ENCODE measurements at places on chromosomes 5 and 9. TPM values are rescaled to one million over a fixed set of nuclear protein-coding genes. Genes with fewer than 3 reads are reported as not detected.

- no peak for DNase-seq
Measured at GRCh38 chr5:134594797-134595457, 37.7 kb downstream of the SAR1B start.

ELOVL7 gene
- 11.3 TPM for total RNA-seq

DNA sequence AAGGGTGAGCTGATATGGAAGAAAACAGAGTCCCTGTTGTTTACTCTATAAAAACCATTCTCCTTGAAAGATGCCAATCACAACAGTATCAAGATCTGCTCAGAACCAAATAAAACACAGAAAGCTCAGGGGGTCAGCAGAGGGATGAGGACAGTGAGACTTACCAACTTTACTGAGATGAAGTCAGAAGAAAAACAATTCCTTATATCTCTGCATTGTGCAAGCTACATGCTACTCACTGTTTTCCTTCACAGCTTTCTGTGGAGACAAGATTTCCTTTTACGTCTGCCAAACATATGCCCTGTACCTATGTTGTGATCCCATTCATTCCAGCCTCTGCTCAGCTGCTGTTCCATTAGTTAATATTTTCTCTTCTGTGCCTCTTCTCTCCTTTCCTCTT, 185.6 kb downstream of the TSSK1B start:
- no peak for DNase-seq

DNA sequence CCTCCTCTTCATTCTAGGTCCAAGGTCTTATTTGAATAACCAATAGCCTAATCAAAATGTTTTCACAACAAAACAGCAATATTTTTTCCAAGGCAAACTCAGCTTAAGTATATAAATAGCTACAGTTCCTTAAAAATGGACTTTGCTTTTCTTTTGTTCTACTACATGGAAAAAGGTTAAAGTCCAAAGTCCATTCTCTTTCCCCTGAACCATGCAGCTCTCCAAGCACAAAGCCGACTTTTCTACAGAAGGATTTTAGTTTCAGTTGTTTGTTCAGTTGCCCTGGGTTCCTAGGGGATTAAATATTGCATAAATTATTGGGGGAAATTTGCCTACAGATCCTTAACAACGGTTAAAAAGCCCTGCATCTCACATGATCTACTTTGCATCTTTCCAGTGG, 677.0 kb upstream of the KLF4 start:
- no peak for DNase-seq

DNA sequence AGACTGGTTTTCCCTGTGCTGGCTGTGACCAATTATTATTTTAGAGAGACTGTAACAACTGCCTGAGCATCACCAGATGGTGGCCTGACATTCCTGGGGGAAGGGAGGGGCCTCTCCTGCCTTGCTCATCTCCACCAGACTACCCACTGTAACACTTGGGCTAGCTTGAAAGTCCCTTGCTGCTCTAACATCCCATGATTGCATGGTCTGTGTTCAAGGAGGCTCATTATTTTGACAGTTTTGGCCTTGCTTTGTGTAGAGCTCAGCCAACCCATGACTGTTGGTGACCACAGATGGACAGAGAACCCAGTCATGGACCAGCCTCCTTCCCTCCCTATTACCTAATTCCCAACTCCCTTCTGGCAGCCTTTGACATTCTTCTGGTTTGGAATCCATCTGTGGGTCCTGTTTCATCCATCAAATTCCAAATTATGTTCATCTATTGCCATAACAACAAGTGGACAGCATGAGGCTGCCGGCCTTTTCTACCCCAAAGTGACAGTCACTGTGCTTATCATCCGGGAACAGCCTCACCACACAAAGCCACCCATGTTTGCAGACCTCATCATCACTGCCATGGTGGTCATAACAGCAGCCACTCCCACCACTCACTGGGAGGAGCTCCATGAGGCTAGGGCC, 49.0 kb upstream of the ICE1 start:
- DNase-seq = no peak

TTC23L gene
- total RNA-seq = 0.74 TPM

DNA sequence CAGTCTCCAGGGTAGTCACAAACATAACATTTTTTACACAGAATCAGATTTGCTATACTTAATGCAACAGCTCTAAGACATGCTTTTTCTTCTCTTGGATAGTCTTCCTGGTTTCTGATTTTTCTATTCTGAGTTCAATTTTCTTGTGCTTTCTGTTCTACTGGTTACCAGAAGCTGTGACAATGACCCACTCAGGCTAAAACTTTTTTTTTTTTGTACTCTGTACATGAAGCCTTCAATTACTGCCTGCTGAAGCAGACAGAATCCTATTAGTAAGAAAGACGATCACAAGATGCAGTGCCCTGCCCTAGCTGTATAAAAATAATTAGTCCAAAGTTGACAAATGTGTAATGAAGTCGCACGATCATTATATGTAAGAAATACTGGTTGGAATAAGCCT, 231.1 kb upstream of the TBCA start:
- DNase-seq = no peak

CCL21 gene
- total RNA-seq = not detected

GZMA gene
- not detected for total RNA-seq

- DNase-seq = no peak
Measured at GRCh38 chr5:139389701-139390638, at the start of gene MZB1. Gene MZB1 (minus strand): TSS chr5:139389913. CDS start chr5:139389856, 57 bp downstream.

DNA sequence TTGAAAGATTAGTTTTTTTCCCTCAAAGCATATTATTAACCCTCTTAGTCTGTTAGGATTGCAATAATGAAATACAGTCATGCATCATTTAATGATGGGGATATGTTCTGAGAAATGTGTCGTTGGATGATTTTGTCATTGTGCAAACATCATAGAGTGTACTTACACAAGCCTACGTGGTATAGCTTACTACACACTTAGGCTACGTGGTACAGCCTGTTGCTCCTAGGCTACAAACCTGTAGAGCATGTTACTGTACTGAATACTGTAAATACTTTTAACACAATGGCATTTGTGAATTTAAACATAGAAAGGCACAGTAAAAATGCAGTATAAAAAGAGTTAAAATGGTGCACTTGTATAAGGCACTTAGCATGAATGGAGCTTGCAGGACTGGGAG, 132.7 kb downstream of the PDE8B start:
- DNase-seq = no peak
